ENCODE measurements at places on chromosomes 3 and 15. TPM values are rescaled to one million over a fixed set of nuclear protein-coding genes. Genes with fewer than 3 reads are reported as not detected.

DNA sequence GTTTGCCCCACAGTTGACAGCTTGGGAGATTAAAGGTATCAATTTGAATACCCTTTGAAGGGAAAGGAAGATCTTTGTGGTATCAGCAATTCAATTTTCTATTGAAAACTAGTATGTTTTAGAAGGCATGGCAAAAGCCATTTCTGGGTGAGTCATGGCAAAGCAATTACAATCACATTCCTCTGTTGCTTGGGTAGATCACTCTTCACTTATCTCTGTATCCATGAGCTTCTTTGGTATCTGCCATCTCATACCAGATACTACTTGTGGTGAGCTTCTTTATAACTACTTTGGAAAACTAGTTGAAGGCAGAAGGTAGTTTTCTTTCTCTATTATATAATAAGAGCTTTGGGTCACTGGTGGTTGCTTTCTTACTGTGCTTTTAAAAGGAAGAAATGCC lies 28.3 kb upstream of the LSAMP start:
- no peak for DNase-seq

- DNase-seq: no peak
These were observed 132.5 kb upstream of the THBS1 start for GRCh38 chr15:39448409-39448808.

GRCh38 chr3:46162975-46163555 lies 45.0 kb downstream of the CCR1 start:
- DNase-seq: no peak

- no peak for DNase-seq
These were observed 722.0 kb upstream of the CFAP20DC start for GRCh38 chr3:59771768-59772181.

DNA sequence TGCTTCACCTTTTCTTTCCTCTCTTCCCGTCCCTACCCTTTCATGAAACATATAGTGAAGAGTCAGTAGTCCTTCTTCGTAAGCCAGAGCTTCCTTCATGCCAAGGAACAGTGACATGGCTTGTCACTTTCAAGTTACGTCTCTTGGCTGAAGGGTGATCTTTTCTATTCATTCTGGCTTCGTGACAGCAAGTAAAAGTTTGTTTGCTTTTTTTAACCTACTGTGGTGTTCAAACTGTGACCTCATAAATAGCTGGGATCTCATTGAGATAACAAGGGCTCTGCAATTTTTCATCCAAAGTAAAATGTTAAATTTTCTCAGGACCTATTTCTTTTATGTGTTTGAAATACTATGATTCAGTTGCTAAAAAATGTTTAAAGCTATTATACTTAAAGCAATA lies 10.5 kb downstream of the CDIN1 start:
- no peak for DNase-seq

Gene FOXB1
- not detected for total RNA-seq

DNA sequence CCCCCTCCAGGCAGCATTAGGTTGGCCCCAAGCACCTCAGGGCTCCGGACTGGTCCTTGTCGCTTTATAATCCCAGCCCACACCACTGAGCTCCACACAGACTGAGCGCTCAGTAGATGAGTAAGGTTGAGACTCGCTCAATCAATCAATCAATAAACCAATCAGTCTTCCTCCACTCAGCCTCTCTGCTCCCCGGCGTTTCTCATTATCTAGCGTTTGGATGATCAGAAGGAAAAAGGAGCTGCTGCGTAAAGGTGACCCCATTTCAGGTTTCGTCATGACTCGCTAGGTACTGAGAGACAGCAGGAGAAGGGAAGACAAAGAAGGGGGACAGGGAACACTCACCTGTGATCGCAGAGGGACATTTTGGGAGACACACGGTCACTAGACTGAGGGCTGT lies 41.2 kb downstream of the ZNF710 start:
- no peak for DNase-seq

Gene ADGRG7
- total RNA-seq: 0.78 TPM

GRCh38 chr3:171229173-171229572 lies 202.7 kb upstream of the SLC2A2 start:
- no peak for DNase-seq

DNA sequence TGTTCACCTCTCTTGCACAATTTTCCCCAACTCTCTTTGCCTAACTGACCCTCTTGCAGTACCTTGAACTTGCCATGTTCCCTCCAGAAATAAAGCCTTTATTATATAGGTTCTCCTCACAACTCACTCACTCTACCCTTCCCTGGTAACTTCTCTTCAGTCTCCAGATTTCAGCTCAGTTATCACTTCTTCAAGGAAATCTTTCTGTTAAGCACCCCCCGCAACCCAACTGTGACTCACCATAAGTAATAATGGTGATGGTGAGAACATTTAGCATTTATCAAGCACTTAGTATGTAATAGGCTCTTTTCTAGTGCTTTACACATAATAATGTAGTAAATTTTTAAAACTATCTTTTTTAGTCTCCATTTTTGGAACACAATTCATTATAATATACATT lies 8.1 kb upstream of the OR5K1 start:
- no peak for DNase-seq

DNA sequence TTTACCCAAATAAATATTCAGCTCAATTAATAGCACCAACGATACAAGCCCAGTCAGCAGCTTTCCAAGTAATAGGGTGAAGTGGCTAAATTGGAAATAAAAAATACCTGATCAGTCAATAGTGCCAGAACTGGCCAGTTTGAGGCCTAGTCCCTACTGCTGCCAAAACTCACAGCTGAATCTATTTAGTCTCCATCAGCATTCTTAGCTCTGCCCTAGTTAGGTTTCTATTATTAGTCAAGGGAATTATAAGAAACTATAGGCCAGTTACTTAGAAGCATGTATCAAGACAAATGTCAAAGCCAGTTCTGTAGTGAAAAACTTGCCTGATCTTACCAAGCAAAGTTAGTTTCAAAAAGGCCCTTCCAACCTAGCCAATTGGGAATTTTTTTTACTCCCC lies 146.2 kb upstream of the ZBTB20 start:
- no peak for DNase-seq

- DNase-seq: no peak
These were observed 11.7 kb downstream of the LSAMP start for GRCh38 chr3:116433552-116433951.

Gene GPR176
- total RNA-seq: 1.7 TPM

Gene SNTN
- total RNA-seq: not detected

Gene IL16
- 18.5 TPM for total RNA-seq

DNA sequence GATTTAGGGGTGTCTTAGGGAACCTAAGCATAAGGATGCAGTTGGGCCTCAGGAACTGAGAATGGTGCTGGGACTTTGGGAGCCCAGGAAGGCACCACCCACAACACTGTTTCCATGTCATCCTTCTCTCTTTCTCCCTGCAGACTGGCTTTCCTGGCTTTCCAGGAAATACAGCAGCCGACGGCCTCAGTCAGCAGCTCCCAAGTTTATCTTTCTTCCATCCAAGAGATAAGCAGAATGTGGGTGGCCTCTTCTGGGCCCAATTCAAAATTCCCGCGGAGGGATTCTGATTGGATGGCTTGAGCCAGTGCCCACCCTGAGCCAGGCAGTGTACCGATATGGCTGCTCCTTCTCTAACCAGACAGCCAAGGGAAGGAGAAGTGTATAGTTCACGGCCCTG lies 4.5 kb upstream of the CLN6 start:
- DNase-seq: no peak

DNA sequence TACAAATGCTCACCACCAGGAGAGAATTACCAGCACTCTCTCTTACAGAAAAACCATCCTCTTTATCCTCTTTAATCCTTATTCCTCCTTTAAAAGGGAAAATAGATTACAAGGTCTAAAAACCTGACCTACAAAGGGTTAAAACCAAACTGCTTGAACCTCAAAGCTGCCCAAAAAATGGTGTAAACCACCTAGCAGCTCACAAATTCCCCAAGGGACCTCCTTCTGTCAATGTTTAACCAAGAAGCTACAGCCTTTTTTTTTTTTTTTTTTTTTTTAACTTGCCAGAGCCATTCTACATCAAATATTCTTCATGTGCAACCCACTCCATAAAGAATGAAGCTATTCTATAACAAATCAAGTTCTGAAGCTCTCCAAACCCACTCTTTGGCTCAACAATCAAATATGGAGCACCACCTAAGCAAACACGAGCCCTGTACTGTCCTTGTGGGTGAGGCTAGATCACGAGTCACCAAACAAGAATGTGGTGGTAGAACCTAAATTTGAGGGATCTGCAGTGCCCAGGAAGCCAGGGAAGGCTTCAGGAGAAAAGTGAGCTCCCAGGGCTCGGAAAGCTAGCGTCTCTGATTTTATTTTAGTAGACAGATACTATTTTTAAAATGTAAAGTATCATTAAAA lies 20.1 kb downstream of the OSBPL10 start:
- DNase-seq: no peak

Gene WDR93
- total RNA-seq: 0.68 TPM
